ENCODE measurements at places on chromosomes 7 and 10.

GRCh38 chr10:26840938-26841732, 19.6 kb downstream of the ABI1 start:
- DNase-seq = no peak

- no peak for DNase-seq
These were observed 177.7 kb upstream of the SP8 start for GRCh38 chr7:20964281-20964918.

- DNase-seq = no peak
These were observed 54.5 kb downstream of the ORC5 start for GRCh38 chr7:104153287-104153686.

GRCh38 chr7:76300166-76300731, 2.2 kb upstream of the HSPB1 start:
- no peak for DNase-seq

DNA sequence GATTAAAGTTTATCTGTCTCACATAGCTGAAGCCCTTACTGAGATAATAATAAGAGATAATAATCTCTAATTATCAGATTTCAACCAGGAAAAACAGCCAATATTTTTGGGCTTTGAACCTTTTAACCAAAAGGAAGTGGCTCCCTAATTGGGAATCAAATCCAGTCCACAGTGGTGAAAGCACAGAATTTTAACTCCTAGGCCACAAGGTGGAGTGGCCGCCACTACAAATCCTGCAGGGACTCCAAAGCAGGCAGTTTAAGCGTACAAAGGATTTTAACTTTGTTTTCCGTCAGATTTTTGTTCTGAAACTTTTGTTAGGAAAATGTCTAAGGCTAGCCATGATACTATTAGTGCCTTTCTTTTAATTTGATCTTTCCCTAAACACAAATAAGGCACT, 99.6 kb upstream of the CCNY start:
- no peak for DNase-seq

DNA sequence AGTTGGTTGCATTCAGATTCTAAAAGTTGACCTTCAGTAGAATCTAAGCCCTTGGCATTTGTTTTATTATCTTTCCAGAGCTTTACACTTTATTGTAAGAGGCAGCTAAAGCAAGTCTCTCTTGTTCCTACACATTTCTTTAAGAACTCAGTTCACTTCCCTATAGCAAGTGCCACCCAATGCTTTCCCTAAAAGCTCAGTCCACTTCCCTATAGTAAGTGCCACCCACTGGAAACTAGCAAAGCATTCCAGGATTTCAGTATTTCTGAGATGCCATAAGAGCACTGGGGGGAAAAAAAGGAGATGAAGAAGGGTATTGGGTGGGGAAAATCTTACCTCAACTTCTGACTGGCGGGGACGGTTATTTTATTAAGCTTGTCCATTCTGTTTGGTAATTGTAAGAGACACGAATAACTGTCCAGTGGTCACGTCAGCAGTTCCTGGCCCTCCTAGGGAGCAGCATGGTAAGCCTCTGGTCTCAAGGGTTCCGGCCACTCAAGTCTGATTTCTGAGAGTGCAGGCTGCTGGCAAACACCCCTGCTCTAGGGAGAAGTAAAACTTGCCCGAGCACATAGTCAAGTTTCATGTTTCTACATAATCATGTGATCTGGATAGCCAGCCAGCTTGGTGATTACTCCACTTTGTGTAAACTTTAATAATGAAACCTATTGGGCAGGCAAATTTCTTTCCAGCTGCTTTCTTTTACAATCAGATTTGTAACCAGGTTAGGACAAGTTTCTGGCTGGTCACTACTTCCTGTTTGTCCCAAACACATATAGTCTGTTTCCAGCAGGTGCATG, at the start of gene BLNK:
TSS of gene BLNK (minus strand) at position 554 of the 800 bp plus-strand sequence. CDS start at position 383, 171 bp downstream.
- no peak for DNase-seq

DNA sequence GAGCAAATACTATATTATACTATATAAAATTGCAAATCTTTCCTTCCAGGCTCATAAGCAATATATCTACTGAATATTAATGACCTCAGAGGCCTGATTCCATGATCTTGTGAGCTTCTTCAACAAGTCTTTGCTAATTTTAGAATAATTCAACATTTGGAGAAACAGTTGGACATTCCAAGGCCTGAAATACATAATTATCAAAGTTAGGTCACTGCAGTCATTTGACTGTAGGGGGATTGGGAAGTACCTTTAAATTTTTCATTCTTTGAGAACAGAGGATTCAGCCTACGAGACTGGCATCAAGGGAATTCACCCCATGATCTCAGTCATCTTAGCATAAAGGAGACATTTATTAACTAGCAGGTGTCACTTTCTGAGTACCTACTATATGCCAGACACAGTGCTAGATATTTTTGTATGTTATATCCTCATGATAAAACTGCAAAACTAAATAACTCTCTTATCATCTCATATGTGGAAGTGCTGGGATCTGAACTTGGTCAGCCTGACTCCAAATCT, 85.4 kb downstream of the DOCK4 start:
- no peak for DNase-seq

GRCh38 chr10:30207485-30208052, 141.5 kb downstream of the MTPAP start:
- no peak for DNase-seq

- no peak for DNase-seq
These were observed 314.9 kb downstream of the LRMDA start for GRCh38 chr10:75746356-75746755.

GRCh38 chr7:147639751-147640150, 950.8 kb upstream of the C7orf33 start:
- DNase-seq = no peak

- DNase-seq = no peak
These were observed 27.9 kb upstream of the AOAH start for GRCh38 chr7:36752026-36752711.

DNA sequence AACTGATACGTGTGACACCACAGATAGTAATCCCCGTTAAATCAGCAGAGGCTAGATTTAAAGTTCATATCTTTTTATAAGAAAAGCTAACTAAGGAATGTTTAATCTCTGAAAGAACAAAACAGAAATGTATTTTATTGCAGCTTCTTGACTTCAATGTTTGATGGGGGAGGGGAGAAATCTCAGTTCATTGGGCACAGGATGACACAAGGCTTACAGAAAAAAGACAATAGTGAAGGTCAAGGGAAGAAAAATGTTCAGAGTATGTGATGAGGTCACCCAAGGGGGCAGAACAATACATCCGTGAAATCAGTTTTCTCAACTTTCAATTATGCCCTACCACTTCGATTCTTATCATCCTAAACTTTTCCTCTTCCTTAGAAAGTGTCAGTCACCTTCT, 102.9 kb downstream of the ELAPOR2 start:
- DNase-seq = no peak

GRCh38 chr10:95208702-95209391, 14.8 kb downstream of the ACSM6 start:
- DNase-seq = no peak

- no peak for DNase-seq
These were observed 23.6 kb upstream of the ZRANB1 start for GRCh38 chr10:124918191-124918830.

DNA sequence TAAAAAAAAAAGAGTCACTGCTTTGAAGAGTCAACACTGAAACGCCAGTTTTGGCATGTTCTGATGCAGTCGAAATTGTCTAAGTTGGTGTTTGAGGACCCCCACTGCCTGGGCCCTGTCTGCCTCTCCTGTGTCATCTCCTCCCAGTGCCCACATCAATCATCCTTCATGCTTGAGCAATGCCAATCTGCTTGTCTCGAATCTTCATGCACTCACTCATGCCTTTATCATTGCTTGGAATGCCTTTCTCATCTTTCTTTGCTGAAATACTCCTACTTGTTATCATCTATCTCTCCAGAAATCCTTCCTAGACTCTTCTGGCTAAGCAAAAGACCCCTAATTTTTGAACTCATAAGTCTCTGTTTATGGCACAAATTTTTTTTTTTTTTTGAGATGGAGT, 42.1 kb upstream of the PLPP4 start:
- no peak for DNase-seq

GRCh38 chr10:1244493-1244892, 188.3 kb downstream of the WDR37 start:
- DNase-seq = no peak

GRCh38 chr7:69941077-69941651, 342.9 kb downstream of the AUTS2 start:
- DNase-seq = no peak

Data from central memory CD8-positive, alpha-beta T cell (primary cell).